ENCODE measurements at places on chromosomes 5 and 9. TPM values are rescaled to one million over a fixed set of nuclear protein-coding genes. Genes with fewer than 3 reads are reported as not detected.

Gene RANBP17
- total RNA-seq = 17.6 TPM

Gene SHISAL2B
- total RNA-seq = 106 TPM

Gene KLF9
- 0.09 TPM for total RNA-seq

Gene PSIP1
- total RNA-seq = 214 TPM

Gene CAVIN4
- 10.1 TPM for total RNA-seq

Gene PHF2
- total RNA-seq = 17.7 TPM

Gene FLT4
- 7.4 TPM for total RNA-seq

Gene OBP2B
- not detected for total RNA-seq

Gene HMCN2
- 2.3 TPM for total RNA-seq

All from endodermal cell (in vitro differentiated cells).